ENCODE measurements at places on chromosomes 4 and X.

DNA sequence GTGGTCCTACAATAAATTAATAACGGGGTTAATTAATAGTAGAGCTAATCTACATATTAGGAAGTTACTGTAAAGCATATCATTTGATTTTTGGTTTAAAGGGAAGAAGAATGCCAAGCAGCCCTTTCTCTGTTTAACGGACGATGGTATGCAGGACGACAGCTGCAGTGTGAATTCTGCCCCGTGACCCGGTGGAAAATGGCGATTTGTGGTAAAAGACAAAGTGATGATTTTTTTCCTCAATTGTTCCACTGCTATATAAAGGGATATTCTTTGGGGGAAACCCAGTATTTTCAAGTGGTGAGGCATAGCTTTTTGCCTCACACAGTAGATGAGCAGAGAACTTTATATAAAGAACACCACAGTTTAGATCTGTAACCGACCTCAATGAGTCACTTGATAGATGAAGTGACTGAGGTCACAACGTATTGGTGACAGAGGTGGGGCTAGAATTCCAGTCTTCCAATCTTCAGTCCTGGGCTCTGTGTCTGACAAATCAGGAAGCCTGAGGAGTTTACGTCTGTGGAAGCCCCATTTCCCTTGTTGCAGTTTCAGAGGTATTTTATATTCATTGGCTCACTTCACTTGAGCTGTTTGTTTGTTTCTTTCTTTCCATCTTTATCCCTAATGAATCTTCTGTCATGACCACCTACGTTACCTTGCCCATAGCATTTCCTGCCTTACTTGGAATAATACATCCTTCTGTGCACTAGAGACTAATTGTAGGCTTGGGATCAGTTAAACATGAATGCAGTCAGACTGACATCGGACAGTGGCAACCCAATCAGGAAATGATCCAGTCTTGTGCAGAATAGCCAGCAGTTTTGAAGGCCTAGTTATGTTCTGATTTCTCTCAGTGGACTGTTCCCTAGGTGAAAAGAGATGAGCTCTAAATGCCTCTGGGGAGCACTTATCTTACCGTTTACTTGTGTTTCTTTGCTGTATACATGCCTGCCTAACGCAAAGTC is 30.1 kb downstream of the ZRSR2 start:
- DNase-seq, result no peak

- DNase-seq, result no peak
These were observed 74.2 kb upstream of the HPGD start for GRCh38 chr4:174596513-174596912.

GRCh38 chr4:75512386-75513211 is 1.6 kb downstream of the RCHY1 start:
- DNase-seq, result no peak

DNA sequence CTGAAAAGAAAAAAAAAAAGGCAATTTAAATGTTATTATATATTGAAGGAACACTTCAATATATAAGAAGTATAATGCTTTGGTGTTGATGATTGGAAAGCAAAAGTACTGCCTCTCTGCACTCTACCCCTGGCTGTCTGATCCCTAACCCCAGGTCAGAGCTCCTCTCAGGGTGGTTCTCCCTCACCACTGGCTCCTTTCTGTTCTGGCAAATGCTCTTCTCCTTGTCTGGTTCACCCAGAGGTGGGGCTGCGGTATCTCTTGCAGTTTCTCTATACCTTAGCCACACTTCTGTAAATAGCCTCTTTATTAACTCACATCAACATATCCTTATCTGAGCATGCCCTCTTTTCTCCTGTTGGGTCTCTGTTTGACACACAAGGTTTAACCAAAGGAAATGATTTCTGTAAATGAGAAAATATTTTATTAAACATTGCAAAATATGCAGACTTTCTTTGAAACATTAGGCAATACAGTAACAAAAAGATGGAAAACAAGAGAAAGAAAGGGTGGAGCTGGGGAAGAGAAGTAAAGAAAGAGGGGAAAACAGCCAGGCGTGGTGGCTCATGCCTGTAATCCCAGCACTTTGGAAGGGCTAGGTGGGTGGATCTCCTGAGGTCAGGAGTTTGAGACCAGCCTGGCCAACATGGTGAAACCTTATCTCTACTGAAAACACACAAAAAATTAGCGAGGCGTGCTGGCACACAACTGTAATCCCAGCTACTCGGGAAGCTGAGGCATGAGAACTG is 45.7 kb downstream of the ING2 start:
- no peak for DNase-seq

GRCh38 chrX:39492497-39493162 is 605.1 kb downstream of the BCOR start:
- DNase-seq, result no peak

DNA sequence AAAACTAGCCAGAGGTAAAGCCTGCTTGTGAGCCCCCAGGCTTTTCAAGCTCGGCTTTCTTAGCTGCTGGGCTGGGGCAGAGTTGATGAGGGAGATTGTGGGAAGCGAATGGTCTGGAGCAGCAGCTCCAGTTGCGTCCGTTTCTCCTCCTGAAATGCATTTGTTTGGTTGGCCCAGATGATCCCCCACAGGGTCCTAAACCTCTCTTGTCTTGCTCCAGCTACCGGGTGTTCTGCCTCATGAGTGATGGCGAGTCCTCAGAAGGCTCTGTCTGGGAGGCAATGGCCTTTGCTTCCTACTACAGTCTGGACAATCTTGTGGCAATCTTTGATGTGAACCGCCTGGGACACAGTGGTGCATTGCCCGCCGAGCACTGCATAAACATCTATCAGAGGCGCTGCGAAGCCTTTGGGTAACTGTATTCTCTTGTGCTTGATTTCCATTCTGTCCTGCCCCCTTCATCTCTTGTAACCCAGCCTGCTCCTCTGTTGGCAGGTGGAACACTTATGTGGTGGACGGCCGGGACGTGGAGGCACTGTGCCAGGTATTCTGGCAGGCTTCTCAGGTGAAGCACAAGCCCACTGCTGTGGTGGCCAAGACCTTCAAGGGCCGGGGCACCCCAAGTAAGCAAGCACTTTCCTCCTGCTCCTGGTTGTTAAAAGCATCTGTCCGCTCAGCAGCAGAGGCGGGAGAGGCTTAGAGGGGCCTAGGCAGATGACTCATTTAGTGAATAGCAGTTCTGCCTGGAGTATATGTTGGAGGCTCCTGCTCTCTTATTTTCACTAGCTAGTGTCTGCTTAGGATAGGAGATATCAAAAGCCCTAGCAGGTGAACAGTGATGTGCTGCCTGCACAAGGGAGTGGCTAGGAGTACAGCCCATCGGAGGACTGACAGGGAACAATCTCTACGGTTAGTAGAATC is 15.3 kb downstream of the TKTL1 start:
- no peak for DNase-seq

- DNase-seq, result no peak
These were observed 170.7 kb upstream of the SLC7A11 start for GRCh38 chr4:138412847-138413246.

- no peak for DNase-seq
These were observed 7.5 kb upstream of the DMD start for GRCh38 chrX:33218819-33219218.

GRCh38 chr4:9765091-9765490 is 16.3 kb upstream of the DRD5 start:
- no peak for DNase-seq

GRCh38 chr4:124738994-124739393 is 26.5 kb upstream of the ANKRD50 start:
- DNase-seq, result no peak

DNA sequence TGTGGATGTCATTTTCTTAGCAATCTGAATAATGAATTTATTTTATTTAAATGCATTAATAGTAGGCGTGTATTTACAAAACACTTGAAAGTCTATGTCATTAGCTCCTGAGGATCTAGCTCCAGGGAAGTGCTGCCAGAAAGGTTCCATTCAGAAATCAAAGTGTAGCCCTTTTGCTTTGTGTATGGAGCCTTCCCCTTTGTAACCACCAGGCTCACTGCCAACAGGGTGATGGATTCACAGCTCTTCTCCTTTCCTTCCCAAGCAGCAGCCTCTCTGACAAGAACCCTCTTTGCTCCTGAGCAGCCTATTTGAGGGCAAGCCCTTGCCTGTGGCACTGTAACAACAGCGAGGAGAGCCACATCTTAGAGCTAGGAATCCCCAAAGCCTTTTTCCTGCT is 286.0 kb upstream of the RASGEF1B start:
- no peak for DNase-seq

GRCh38 chr4:24805067-24805466 is 9.7 kb downstream of the SOD3 start:
- no peak for DNase-seq

- DNase-seq, result no peak
These were observed at the start of gene SPARCL1 for GRCh38 chr4:87529187-87529586. TSS of gene SPARCL1 (minus strand) at chr4:87529376. CDS start at chr4:87499574, 29,802 bp downstream.

DNA sequence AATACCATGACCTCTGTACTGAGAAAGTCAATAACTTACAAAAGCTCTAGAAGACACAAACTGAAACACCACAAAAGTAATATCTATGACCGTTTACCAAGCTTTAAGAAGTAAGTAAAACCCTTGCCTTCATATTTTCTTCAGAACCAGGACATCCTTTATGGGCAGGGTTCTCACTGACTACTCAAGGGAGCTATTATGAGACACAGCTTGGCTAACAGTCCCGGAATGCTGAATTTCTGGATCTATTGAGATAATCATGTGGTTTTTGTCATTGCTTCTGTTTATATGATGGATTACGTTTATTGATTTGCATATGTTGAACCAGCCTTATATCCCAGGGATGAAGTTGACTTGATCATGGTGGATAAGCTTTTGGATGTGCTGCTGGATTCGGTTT is 19.9 kb upstream of the CDS1 start:
- DNase-seq, result no peak

GRCh38 chr4:2963966-2964471 is 648 bp downstream of the GRK4 start:
- no peak for DNase-seq

DNA sequence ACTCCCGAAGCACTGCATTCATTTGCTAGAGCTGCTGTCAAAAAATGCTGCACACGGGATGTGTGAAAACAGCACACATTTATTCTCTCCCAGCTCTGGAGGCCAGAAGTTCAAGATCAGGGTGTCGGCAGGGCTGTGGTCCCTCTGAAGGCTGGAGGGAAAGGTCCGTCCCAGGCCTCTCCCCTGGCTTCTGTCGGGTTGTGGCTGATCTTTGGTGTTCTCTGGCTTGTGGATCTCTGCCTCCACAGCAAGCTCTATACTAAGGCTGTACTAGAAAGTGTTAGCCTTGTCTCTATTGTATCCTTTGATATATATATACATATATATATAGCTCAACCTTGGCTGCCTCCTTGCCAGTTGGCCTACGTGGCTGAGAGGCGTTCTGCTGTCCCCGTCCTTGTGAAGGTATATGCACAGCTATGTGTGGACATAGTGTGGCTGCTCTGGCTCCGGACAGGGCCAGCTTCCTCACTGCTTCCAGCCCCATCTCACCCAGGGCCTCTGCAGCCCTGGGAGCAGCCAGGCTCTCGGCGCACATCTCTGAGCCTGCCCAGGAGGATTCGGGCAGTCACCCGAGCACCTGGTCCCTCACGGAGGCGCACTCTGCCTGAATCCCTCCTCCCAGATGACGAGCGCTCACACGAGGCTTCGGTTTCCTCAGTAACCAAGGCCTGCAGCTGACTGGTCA is 15.0 kb upstream of the DUSP9 start:
- DNase-seq, result no peak

All from stimulated activated CD8-positive, alpha-beta memory T cell treated with anti-CD3 and anti-CD28 coated beads, Interleukin-15, amount 100 ng/mL, for 1 hour (primary cell).